Kidney (tissue), 22 donors: ENCODE measurements at places on chromosomes 16 and 17. TPM values are rescaled to one million over a fixed set of nuclear protein-coding genes. Genes with fewer than 3 reads are reported as not detected.

ZC3H7A gene
- polyA plus RNA-seq: 23.8 TPM

DNA sequence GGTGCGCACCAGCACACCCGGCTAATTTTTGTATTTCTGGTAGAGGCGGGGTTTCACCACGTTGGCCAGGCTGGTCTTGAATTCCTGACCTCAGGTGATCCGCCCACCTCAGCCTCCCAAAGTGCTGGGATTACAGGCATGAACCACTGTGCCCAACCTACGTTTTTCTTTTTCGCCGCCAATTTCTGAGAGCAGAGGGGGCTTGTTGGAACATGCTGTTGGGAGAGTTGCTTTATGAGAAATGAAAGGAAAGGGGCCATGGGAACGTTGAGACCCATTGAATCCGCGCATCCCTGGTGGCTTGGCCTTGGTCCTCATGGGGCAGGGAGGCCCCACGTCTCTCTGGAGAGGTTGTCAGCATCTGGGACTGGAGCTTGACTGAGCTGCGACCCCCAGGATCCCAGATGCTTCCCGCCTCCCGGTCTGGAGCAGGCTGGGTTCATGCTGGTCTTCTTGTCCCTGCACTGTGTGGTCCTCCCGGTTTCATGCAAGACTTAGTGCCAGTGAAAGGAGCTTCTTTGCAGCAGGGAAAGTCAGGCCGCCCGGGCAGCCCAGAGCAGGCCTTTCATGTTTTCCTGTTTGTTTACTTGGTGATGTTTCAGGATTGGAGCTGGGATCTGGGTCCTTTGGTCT lies 22.8 kb downstream of the CRISPLD2 start:
- DNase-seq: no peak

DNA sequence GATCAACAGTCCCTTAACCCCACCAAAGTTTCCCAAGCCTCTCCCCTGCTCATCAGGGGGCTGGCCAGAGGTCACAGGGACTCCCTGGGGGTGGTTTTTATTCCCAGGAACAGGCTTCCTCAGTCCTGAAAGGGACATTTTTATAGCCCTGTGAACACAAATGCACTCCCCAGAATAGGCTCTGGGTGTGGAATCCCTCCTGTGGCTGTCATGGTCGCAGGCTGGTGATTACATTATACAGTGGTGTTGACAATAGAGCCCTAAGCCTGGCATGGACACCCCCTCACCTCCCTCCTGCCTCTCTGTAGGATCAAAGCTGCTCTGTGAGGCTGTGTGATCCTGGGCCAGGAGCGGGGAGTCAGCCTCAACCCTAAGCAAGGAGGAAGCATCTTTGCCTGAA lies 1.4 kb upstream of the CA4 start:
- DNase-seq: no peak

DNA sequence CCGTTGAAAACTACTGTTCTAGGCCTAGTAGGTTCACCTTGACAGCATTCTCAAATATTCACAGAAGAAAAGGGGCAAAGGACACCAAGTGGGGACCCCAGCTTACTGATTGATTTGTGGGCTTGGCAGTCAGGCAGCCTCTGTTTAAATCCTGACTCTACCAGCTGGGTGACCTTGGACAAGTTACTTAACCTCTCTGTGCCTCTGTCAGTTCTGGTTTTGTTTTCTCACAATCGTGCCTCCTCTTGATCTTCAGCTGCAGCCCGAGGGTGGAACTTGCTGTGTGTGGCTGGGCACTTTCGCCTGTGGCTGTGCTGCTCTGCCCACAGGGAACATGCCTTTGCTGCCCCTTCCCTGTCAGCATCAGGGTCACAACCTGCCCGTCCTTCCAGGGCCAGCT lies 17.8 kb downstream of the RAP1GAP2 start:
- no peak for DNase-seq

GRCh38 chr16:8847145-8847544 lies 21.7 kb downstream of the CARHSP1 start:
- no peak for DNase-seq

GRCh38 chr17:9899280-9900043 lies 5.6 kb downstream of the RCVRN start:
- no peak for DNase-seq

- DNase-seq: no peak
These were observed 17.2 kb downstream of the USP7 start for GRCh38 chr16:8946544-8946943.

OSGIN1 gene
- polyA plus RNA-seq: 14.5 TPM

MYH2 gene
- not detected for polyA plus RNA-seq

DNA sequence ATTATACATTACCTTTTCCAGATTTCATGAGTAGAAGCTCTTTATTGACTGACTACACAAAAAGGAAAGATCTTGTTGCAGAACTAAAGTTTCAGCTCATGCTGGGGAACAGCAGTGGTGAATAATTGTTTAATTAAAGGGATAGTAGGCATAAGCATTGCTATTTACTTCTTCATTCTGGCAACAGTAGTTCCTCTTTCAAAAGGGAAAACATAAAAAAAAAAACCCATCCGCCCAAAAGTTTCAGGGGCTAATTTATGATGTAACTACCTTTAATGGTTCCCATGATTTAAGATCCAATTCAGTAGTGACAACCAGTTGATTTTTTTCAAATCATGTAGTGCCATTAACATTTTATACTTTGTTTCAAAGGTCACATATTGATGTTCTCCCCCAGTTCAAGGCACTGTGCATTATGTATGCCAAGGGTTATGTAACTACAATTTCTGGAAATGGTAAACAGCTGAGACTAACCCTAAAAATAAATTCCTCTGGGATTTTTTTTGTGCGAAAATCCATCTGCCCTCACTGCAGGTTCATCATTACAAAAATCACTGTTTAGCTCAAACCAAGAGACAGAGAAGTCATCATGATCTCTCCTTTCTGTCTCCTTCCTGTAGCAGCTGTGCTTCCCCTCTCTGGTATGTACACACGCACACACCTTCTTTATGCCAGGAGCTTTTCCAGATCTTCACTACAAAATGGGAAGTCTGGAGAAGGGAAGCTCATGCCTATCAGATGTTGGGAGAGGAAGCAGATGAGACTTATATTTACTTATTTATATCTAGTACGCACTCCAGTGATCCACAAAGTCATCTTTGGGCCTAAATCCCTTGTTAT lies 2.2 kb upstream of the PHLPP2 start:
- DNase-seq: no peak

COA3 gene
- 656 TPM for polyA plus RNA-seq

GINS2 gene
- polyA plus RNA-seq: 0.97 TPM

TP53TG3C gene
- not detected for polyA plus RNA-seq

DNA sequence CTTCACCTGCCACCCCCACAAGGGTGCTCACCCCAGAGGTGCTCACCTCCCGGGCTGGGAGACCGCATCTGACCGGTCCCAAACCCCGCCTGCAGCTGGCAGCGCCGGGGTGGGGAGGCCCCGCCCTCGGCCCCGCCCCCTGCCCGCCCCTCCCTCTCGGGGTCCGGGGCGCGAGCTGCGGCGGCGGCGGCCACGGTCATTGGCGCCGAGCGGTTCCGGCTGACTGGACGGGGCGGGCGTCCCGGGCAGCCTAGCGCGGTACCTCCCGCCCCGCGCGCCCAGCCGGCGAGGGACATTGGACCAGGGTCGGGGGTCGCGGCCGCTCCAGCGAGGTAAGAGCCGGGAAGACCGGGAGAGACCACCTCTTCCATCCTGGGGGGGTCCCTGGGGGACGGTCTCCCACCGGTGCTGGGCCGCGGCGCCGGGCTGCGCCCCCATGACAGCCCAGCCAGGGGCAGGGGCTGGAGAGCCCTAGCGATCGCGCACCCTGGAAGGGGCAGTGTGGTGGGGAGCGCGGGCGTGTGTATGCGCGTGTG lies at the start of gene CACNG5:
CACNG5 (plus strand) TSS at position 199 of the 536 bp plus-strand sequence. CDS start 42,216 bp downstream, outside the sequence.
- no peak for DNase-seq
